ENCODE measurements at places on chromosomes 1 and 21. TPM values are rescaled to one million over a fixed set of nuclear protein-coding genes. Genes with fewer than 3 reads are reported as not detected.

The KRTAP27-1 gene
- not detected for total RNA-seq

The DCST1 gene
- not detected for total RNA-seq

The GJB5 gene
- total RNA-seq, result not detected

The RERE gene
- 46.5 TPM for total RNA-seq

The L1TD1 gene
- 12.5 TPM for total RNA-seq

The PODN gene
- not detected for total RNA-seq

The OR6F1 gene
- total RNA-seq, result not detected

The OR2T2 gene
- total RNA-seq, result not detected

The NGF gene
- total RNA-seq, result not detected

The OR11L1 gene
- total RNA-seq, result not detected

The C1QTNF12 gene
- total RNA-seq, result 0.28 TPM

The USH2A gene
- total RNA-seq, result 0.04 TPM

The DEGS1 gene
- 47.4 TPM for total RNA-seq

The GJB4 gene
- not detected for total RNA-seq

- DNase-seq, result no peak
Observed at GRCh38 chr1:191608367-191608766, 549.9 kb upstream of the RGS18 start.

- DNase-seq, result no peak
Observed at GRCh38 chr1:17857996-17858395, 102.9 kb downstream of the ACTL8 start.

DNA sequence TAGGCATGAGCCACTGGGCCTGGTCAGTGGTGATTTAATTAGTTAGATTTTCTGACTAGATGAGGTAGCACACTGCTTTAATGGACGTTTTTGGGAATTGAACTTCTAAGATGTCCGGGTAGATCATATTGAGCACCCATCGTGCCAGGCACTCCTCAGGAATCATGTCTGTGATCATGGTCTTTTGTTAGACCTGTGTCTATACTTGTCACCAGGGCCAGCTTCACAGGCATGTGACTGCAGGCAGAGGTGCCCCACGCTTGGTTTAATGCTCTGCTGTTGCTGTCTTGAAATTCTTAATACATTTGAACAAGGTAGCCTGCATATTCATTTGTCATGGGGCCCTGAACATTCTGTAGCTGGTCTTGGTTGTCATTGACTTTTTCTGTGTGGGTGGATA is 19.6 kb downstream of the UBE4B start:
- no peak for DNase-seq

DNA sequence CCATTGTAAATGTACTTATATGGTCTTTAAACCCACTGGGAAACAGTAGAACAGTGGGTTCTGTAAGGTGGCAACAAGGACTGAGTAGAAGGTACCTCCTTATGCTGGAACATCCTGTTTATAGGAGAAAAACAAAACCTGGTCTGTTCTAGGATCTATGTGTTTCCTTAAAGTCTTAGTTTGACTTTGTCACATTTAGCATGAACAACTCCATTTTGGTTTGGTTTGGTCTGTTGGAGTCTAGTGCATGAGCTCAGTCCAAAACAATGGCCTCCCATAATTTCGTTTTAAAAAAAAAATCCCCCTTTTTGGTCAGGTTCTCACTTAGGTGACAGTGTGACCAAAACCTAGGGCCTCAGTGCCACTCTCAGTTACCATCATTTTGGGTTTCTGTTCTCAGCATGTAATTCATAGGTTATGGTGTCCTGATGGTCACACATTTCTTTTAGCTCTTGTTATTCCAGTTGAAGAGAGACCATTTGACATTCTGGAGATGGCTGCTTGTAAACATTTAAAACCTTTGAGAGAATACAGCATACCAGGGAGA is 66.4 kb upstream of the IL12RB2 start:
- no peak for DNase-seq

DNA sequence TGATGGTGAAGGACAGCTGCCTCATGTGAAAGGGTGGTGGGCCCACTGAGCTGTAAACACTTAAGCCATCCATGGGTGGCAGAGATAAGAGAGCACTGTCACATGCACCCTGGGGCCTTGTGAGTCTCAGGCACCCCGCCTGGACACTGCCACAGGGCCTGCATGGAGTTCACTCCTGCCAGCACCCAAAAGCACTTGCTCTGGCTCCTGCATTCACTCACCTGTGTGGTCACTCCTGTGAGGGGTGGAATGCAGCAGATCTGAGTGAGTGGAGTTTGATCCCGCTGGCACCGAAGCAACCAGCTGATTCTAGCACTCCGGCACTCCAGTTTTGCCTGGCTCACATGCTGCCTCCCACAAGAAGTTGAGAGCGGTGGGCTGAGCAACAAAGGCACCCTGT is 1142.1 kb upstream of the PRMT6 start:
- DNase-seq, result peak; percentile 17

- DNase-seq, result no peak
Observed at GRCh38 chr1:2965676-2966075, 55.6 kb upstream of the ACTRT2 start.

DNA sequence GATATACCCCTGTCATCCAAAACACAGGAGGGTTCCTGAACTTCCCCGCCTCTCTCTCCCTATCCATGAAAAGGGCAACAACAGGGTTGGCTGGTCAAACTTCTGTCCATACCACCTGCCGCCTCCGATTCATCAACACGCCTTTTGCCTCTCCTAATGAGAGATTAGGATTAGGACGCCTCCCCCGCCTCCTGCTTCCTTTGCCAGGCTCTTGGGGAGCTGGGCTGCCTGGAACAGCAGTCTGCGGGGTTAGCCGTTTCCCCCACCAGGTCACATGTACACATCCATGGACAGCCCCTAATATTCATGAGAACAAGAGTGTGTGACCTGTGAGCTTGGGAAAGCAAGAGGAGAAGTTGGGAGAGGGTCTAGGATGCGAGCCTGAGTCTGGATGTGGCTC is 2.3 kb upstream of the OPTC start:
- DNase-seq, result peak; percentile 68

- no peak for DNase-seq
Observed at GRCh38 chr1:246153796-246154212, 353.3 kb downstream of the SMYD3 start.

- DNase-seq, result peak; percentile 94
Observed at GRCh38 chr1:958823-959730, at the start of gene NOC2L. TSS of gene NOC2L (minus strand) at chr1:959256. CDS start at chr1:959240, 16 bp downstream.

GRCh38 chr1:161179698-161180097 is 2.4 kb upstream of the B4GALT3 start:
- no peak for DNase-seq

GRCh38 chr1:72620453-72620852 is 338.1 kb upstream of the NEGR1 start:
- DNase-seq, result no peak

DNA sequence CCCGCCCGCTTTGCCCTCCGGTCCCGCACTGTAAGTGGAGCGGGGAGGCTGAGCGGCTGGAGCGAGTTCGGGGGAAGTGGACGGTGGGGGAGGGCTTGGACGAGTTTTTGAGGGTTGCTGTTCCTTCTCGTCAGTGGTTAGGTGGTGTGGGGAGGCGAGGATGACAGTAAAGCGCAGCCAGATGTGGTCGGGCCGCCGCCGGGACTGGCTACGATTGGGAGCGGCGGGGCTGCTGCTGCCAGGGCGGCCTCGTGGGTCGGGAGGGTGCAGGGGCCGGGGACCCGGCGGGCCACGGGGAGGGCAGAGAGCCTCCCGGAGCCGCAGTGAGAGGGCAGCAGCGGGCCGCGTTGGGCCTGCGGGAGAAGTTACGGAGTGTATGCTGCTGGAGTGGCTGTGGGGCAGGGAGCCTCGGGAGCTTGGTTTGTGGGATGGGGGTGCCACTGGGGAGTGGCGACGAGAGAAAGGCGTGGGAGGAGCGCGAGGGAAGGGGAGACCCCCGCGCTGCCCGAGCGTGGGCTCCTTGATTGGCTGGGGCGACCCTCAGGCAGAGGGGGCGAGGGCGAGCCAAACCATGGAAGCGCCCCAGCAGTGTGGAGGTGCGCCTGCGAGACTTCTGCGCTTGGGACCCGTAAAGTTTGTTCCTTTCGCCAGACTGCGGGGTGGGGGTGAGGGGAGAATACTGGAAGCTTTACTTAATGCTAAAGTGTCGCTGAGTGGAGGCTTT is 2.1 kb downstream of the ADGRL2 start:
- DNase-seq, result peak; percentile 76

DNA sequence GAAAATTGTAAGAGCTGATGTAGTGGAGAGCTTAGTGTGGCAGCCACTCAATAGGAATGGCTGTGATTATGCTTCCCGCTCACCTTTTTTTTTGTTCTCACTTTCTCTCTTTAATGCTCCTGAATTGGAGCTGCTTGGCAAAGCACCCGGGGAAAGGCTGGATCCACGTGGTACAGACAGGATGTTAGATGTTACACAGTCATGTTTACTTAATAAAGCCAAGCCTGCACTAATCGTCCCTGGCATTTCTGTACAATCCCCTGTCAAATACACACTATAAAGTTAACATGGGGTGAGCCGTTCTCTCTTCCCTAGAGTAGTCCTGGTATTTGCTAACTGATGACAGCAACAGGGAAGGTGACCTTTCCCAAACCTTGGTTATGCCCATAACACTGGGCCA is 187.8 kb downstream of the ZSCAN20 start:
- no peak for DNase-seq

DNA sequence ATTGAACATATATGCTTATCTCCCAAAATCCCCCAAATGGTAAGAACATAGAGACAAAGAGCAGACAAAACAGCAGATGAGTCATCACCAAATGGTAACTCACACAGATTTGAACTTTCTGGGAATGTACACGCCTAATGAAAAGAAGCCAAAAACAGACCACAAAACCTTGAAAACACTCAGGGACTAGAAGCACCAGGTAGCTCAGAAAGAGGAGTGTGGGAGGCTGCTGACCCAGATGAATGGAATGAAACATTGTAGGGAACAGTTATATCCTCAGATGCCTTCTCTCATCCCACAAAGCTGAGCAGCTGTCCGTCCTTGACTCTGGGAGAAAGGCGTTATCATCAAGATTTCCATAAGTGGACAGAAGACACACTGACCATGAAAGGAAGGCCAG is 307.0 kb upstream of the USP25 start:
- DNase-seq, result no peak

GRCh38 chr1:10734962-10735544 is 61.4 kb downstream of the CASZ1 start:
- peak; percentile 84 for DNase-seq

DNA sequence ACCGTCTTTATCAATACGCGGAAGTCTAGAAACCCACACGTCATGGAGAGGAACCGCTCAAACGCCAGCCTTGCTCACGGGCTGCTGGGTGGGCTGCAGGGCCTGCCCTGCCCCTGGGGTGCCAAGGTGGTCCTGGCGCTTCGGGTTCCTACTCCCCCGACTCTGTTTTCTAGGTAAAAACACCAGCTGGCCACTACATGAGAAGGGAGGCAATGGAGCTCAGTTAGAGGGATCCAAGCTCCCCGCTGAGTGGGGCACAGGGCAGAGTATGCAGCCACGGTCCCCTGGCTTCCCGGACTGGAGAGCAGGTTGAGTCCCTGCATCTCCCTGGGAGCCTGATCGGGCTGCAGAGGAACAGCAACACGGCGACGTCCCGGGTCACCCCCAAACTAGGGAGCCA is 41.2 kb upstream of the RIPK4 start:
- no peak for DNase-seq

GRCh38 chr1:219661464-219662092 is 48.7 kb upstream of the ZC3H11B start:
- no peak for DNase-seq

DNA sequence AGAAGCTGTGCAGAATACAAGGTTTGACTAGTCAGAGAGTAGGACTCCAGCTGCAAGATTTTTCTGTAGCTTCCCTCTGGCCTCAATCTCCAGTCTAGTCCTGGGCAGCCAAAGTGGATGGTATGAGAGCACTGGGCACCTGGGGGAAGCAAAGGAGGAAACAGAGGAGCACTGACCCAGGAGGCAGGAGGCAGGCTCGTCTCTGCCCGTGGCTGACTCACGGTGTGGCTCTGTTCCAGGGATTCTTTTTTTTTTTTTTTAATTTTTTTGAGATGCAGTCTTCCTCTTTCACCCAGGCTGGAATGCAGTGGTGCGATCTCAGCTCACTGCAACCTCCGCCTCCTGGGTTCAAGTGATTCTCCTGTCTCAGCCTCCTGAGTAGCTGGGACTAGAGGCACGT is 4.1 kb upstream of the NPPB start:
- DNase-seq, result no peak

DNA sequence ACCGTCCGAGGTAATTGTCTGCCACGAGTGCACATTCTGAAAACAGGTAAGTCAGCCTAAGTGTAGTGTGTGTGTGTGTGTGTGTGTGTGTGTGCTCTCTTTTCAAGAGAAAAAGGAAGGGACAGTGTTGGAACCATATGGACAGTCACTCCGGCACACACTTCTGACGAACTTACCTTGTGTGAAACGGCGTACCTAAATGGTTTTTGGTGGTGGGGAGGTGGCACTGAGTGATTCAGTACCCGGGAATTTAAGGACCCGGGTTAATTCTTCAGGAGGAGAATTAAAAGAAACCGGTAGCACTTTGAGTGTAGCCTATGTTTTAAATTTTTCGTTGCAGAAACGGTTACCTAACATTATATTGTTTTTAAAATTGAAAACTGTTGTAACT is 286 bp downstream of the ODR4 start:
- no peak for DNase-seq

DNA sequence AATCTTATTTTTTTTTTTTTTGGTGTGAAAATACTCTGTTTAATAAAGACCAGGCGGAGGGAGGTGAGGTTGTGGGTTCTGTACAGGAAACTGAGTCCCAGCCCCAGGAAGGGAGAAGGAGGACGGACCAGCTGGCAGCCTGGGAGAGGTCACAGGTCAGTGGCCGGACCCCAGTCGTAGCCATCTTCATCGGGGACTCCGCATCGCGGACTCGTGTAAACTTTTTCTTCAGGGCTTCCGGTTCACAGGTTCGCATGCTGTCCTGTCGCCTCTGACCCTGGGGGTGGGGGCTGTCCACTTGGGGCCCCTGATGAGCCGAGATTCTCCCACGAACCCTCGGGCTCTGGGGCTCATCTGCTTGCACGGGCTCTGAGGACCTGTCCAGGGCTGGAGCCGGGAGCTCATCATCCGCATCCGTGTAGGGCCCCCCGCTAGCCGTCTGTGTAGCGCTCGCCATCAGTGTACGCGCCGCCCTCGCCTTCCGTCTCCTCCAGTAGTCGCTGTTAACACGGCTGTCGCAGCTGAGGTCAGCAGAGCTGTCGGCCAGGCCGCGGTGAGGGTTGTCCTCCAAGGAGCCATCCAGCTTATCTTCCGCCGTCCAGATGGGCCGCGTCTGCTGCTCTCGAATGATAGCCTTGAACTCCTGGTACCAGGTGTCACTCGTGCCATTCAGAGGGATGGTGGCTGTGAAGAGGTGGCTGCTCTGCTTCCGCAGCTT is 975.7 kb upstream of the PRMT6 start:
- DNase-seq, result no peak

Data from neural progenitor cell (in vitro differentiated cells).